ENCODE measurements at places on chromosomes 2 and 18. TPM values are rescaled to one million over a fixed set of nuclear protein-coding genes. Genes with fewer than 3 reads are reported as not detected.

DNA sequence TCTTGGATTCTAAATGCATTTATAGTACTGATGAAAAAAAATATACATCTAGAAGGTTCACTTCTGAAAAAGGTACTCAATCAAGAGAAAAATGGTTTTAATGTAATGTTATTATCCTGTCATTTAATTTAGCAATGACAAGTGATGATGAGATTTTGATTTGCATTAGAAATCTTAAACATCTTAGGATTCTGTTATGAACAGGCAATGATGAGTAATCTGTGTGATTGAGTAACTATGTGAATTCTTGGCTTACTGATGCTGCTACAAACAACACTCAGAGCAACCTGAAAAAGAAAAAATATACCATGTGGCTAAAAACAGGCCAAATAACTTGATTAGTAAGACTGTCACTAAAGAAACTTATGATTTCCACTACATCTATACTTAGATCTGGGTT is 30.1 kb downstream of the RBKS start:
- no peak overlapping the region for H3K27ac ChIP-seq
- no peak overlapping the region for H3K4me3 ChIP-seq
- no peaks in the 10 kb centered on the region for H3K27me3 ChIP-seq
- no peaks in the 10 kb centered on the region for H3K4me1 ChIP-seq
- no peak for DNase-seq

- DNase-seq, result peak; percentile 96
- peak within 1 kb of the TSS; percentile 55 for H3K4me3 ChIP-seq
- no peaks in the 10 kb centered on the region for H3K36me3 ChIP-seq
- peak within 1 kb of the TSS; percentile 71 for H3K27ac ChIP-seq
- H3K4me1 ChIP-seq, result peaks cover 21% of the 10 kb centered on the region
Observed at GRCh38 chr2:17540093-17540812, at the start of gene VSNL1. Gene VSNL1 (plus strand): TSS chr2:17540696. CDS start chr2:17592075, 51,379 bp downstream.

GRCh38 chr2:32680942-32681341 is 53.1 kb downstream of the TTC27 start:
- peaks cover 16% of the 10 kb centered on the region for H3K36me3 ChIP-seq
- no peak overlapping the region for H3K27ac ChIP-seq
- H3K27me3 ChIP-seq, result no peaks in the 10 kb centered on the region

DNA sequence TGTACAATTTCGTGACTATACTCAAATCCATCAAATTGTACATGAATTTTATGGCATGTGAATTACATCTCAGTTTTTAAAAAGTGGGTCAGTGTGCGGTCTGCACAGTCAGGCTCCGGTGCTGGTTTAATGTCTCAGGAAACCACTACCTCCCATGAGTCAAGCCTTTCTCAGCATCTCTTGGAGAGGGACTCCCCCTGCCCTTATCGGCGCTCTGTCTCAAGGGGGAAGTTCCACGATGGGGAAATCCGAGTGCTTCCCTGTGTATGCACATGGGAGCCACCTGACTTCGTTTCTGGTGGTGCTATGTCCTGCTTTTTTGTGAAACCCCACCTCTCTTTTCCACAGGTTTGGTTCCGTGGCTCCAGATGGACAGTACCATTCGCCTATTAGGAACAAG is 72.5 kb downstream of the ACOXL start:
- no peak overlapping the region for H3K4me3 ChIP-seq
- peaks cover 55% of the 10 kb centered on the region for H3K4me1 ChIP-seq
- H3K36me3 ChIP-seq, result no peaks in the 10 kb centered on the region
- peaks cover 3% of the 10 kb centered on the region for H3K27me3 ChIP-seq
- no peak overlapping the region for H3K27ac ChIP-seq

DNA sequence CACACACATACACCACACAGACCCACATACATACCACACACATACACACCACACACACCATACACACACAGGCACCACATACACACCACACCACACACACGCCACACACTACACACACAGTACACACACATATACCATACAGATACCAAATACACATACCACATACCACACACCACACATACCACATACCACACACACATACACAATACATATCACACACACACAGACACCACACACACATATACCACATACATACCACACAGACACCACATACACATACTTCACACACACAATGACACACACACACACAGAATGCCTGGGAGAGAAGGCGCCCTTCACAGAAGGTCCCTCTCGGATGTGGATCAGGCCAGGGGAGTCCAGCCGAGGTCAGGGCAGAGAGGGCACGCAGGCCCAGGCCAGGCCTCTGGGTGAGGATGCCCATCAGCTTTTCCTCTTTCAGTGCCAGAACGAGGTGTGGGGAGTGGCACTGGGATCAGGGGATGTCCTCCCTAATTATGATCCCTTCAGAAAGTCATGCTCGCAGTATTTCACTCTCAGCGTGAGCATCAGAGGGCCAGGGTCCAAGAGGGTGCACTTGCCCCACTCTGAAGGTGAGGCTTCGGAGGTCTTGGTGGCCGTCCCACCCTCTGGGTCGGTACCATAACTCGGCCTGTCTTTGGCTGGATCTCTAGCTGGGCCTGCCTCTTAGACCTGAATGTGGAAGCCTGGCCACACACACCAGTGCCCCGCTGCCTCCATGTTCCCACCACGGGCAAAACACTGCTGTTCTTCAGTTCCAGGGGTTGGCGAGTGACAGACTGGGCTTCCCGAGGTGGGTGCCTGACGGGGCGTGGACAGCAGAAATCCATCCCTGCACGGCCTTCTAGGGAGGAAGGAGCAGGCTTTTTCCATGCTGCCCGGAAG is 70.6 kb upstream of the ODC1 start:
- peaks cover 5% of the 10 kb centered on the region for H3K4me1 ChIP-seq
- H3K36me3 ChIP-seq, result no peaks in the 10 kb centered on the region
- H3K4me3 ChIP-seq, result no peak overlapping the region
- H3K27ac ChIP-seq, result no peak overlapping the region
- no peak for DNase-seq

GRCh38 chr2:176325732-176326131 is 56.5 kb downstream of the MTX2 start:
- peaks cover 1% of the 10 kb centered on the region for H3K36me3 ChIP-seq
- no peak overlapping the region for H3K27ac ChIP-seq
- H3K4me1 ChIP-seq, result no peaks in the 10 kb centered on the region
- H3K27me3 ChIP-seq, result no peaks in the 10 kb centered on the region
- H3K4me3 ChIP-seq, result no peak overlapping the region

GRCh38 chr18:26549263-26550094 is 1.1 kb upstream of the KCTD1 start:
- peak; percentile 54 for DNase-seq
- no peaks in the 10 kb centered on the region for H3K36me3 ChIP-seq
- H3K4me1 ChIP-seq, result peaks cover 36% of the 10 kb centered on the region

DNA sequence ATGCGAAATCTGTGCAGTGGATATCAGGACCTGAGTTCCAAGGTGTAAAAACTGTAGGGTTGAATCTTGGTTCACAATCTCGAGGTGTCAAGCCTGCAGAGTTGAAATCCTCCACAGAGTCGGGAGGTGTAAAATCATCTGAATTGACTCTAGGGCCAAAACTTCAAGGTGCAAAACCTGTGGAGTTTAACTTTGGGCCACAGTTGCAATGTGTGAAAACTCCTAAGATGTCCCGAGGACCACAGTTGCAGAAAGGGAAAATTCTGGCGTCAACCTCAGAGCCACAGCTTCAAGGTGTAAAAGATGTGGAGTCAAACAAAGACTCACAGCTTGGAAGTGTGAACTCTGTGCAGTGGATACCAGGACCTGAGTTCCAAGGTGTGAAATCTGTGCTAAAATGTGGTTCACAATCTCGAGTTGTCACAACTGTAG is 9.8 kb upstream of the ZNF512 start:
- no peaks in the 10 kb centered on the region for H3K27me3 ChIP-seq
- H3K36me3 ChIP-seq, result no peaks in the 10 kb centered on the region
- H3K27ac ChIP-seq, result no peak overlapping the region
- H3K4me3 ChIP-seq, result no peak overlapping the region

GRCh38 chr2:8090748-8091700 is 590.8 kb upstream of the ID2 start:
- no peaks in the 10 kb centered on the region for H3K4me1 ChIP-seq
- DNase-seq, result peak; percentile 46
- no peaks in the 10 kb centered on the region for H3K36me3 ChIP-seq

DNA sequence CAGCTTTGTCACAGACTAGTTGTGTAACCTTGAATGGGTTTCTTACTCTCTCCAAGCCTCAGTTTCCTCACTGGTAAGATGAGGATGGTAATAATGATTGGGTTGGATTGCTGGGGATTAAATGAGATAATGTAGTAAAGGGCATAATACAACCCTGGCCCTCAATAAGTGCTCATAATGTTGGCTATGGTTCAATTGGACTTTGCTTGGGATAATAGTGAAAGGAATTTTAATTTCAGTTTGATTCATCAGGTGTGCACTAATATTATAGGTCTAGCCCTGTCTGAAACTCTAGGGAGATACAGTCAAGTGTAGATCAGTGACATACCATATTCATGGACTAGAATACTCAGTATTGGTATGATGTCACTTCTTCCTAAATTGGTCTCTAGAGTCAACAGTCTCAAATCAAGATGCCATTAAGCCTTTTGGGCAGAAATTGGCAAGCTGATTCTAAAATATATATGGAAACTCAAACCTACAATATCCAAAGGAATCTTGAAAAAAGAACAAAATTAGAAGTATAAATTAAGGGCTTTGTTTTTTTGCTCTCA is 161.4 kb downstream of the SMAD7 start:
- no peak overlapping the region for H3K27ac ChIP-seq
- H3K4me1 ChIP-seq, result peaks cover 39% of the 10 kb centered on the region
- peaks cover 24% of the 10 kb centered on the region for H3K36me3 ChIP-seq
- H3K27me3 ChIP-seq, result no peaks in the 10 kb centered on the region
- no peak overlapping the region for H3K4me3 ChIP-seq
- no peak for DNase-seq

DNA sequence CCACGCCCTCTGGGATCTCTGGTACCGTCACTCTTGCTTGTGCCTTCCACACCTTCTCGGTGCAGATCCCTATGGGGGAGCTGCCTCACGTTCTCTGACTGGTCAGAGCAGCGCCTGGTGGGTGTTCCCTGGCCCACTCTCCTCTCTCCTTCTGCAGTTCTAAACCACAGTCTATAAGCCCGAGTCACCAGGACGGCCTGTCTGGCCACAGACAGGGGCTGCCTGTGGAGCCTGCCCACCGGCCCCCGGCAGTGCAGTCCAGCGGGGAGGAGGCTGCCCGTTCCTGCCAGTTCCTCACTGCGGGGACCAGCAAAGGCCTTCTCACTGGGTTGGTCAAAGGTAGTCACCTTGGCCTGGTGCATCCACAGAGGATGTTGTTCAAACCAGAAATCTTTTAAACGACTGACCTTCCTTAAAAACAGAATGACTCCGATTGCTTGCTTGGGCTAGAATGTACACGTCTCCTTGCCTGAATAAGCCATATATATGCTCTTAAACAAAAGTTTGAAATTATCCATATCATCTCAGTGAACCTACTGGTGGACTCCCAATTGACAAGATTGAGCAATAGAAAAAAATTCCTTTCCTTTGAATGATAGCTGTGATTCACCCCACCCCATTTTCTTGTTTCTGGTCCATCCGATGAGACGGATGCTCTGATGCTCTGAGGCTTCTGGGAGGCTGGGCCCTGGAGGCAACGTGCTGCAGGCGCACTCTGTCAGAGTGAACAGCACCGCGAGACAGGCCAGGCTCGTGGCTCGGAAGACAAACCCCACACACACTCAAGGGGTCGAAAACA is 61.2 kb downstream of the RALBP1 start:
- no peak overlapping the region for H3K27ac ChIP-seq
- H3K4me1 ChIP-seq, result peaks cover 2% of the 10 kb centered on the region
- peaks cover 47% of the 10 kb centered on the region for H3K36me3 ChIP-seq
- DNase-seq, result no peak
- no peak overlapping the region for H3K4me3 ChIP-seq

DNA sequence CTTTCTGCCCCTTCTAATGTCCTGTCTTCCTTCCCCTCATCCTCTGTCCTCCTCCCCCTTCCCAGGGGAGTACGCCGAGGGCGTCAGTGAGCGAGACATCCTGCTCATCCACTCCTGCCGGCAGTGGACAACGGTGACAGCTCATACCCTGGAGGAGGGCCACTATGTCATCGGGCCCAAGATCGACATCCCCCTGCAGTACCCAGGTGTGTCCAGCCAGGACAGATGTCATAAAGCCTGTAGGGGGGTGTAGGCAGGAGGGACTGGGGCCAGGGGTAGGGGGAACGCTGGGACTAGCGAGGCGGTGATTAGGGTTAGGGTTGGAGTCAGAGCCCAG is 3.4 kb downstream of the GAREM2 start:
- H3K27me3 ChIP-seq, result peaks cover 37% of the 10 kb centered on the region
- DNase-seq, result no peak
- H3K4me1 ChIP-seq, result peaks cover 29% of the 10 kb centered on the region
- no peaks in the 10 kb centered on the region for H3K36me3 ChIP-seq
- H3K27ac ChIP-seq, result no peak overlapping the region

DNA sequence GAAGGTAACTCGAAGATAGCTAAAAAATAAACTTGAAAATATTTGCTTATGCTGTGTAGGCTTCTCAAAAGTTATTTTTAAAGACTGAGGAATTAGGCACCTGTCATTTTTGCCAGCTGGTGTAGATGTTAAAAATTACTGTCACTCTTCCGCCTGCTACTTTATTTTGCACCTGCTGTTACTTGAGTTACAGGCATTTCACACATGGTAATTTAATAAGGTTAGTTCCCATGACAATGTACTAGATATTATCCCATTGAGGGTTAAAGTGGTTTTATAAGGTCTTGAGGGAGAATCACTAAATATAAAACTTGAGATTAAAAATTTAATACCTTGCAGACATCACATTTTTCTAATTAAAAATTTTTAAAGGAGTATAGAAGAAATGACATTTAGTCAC is 26.6 kb downstream of the MYL1 start:
- H3K36me3 ChIP-seq, result no peaks in the 10 kb centered on the region
- DNase-seq, result peak; percentile 77
- H3K27me3 ChIP-seq, result no peaks in the 10 kb centered on the region
- no peak overlapping the region for H3K4me3 ChIP-seq

- no peaks in the 10 kb centered on the region for H3K27me3 ChIP-seq
- H3K4me3 ChIP-seq, result no peak overlapping the region
- H3K27ac ChIP-seq, result peak overlapping the region; percentile 70
- H3K4me1 ChIP-seq, result peaks cover 2% of the 10 kb centered on the region
- H3K36me3 ChIP-seq, result no peaks in the 10 kb centered on the region
Observed at GRCh38 chr2:123870206-123870880, 154.7 kb upstream of the CNTNAP5 start.

GRCh38 chr2:85410584-85411404 is 628 bp upstream of the CAPG start:
- no peak overlapping the region for H3K27ac ChIP-seq
- no peak for DNase-seq
- no peak overlapping the region for H3K4me3 ChIP-seq
- peaks cover 32% of the 10 kb centered on the region for H3K4me1 ChIP-seq

- no peak for DNase-seq
- no peak overlapping the region for H3K27ac ChIP-seq
- no peaks in the 10 kb centered on the region for H3K27me3 ChIP-seq
- no peaks in the 10 kb centered on the region for H3K4me1 ChIP-seq
- no peak overlapping the region for H3K4me3 ChIP-seq
- H3K36me3 ChIP-seq, result no peaks in the 10 kb centered on the region
Observed at GRCh38 chr2:150224321-150224720, 263.1 kb downstream of the RND3 start.

Gene RNF152
- 8.1 TPM for total RNA-seq

Gene TSHZ1
- total RNA-seq, result 16.0 TPM

Gene PAX8
- 0.44 TPM for total RNA-seq

Gene MC5R
- total RNA-seq, result 2.9 TPM

Gene ZSWIM2
- total RNA-seq, result not detected

Gene RUFY4
- 0.27 TPM for total RNA-seq

Gene HOXD3
- total RNA-seq, result 3.1 TPM

Gene PPP1CB
- total RNA-seq, result 124 TPM

Gene RASGRP3
- 38.3 TPM for total RNA-seq

Gene MC4R
- total RNA-seq, result 0.62 TPM

All from muscle of leg (tissue), 16 donors.